ENCODE measurements at places on chromosomes 12 and 14.

DNA sequence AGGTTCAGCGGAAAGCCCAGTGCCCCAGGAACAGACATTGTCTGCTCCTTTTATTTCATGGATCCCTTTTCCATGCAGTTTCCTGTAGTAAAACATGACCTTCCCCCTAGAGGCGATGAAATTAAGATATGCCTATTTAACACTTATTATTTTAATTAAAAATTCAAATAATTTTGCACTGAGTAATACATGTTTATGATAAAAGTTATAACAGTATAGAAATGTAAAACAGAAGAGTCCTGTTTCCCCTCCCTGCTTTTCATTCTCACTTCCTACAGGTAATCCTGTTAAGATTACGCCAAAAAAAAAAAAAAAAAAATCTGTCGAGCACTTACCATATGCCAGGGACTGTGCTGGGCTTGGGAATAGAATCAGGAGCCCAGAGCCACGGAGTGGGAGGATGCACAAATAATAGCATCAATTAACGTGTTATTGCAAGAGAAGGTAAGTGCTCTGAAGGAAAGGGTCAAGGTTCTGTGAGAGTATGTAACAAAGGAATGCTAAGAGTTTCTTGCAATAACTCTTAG is 830 bp upstream of the LPCAT3 start:
- no peak for DNase-seq

DNA sequence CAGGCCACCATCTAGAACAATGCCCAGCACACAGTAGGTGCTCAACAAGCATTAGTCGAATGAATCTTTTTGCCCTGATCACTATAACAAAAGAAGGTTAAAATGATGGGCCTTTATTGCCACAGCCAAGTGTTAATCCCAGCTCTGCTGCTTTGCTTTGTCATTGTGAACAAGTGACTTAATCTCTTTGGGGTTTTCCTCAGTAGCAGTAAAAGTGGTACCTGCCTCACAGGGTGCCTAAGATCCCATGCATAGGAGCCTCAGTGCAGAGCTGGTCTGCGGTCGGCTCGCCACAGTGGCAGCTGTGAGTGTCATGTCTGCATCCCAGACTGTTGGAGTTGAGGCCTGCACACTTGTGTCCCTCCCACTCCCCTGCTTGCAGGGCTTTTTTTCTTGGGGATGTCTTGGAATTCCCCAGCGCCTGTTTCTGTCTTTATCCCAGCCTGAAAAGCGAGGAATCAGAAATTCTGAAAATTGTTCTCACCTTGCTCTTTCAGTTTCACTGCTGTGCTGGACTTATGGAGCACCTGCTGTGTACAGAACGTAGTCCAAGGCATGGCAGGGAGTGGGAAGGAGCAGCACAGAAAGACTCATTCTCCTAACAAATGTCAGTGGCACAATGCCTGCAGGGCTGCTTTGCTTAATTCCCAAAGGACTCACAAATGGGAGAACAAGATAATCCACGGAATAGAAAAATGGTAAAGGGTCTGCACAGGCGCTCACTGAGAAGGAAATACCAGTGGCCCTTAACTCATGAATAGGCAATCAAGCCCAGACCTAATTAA is 90.8 kb downstream of the EML1 start:
- DNase-seq = no peak

- no peak for DNase-seq
Observed at GRCh38 chr14:36900846-36901245, 239.2 kb downstream of the PAX9 start.

- no peak for DNase-seq
Observed at GRCh38 chr14:49598189-49598484, 603 bp upstream of the LRR1 start.

DNA sequence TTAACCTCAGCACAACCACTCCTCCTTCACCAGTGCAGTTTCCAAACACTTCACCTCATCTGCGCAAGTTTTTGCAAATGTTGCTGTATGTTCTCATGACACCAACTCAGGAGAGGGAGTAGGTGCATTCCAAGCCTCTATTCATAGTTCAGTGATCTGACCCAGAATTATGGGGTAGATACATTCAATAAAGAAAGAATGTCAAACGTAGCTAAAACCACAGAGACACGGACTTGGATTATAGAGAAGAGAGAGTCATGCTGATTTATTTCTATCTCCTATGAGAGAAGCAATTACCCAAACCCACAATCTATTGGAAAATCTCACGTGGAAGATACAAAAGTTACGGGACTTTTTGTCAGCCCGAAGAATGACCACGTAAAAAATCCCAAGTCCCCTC is 1006.0 kb upstream of the TMEM132C start:
- no peak for DNase-seq

DNA sequence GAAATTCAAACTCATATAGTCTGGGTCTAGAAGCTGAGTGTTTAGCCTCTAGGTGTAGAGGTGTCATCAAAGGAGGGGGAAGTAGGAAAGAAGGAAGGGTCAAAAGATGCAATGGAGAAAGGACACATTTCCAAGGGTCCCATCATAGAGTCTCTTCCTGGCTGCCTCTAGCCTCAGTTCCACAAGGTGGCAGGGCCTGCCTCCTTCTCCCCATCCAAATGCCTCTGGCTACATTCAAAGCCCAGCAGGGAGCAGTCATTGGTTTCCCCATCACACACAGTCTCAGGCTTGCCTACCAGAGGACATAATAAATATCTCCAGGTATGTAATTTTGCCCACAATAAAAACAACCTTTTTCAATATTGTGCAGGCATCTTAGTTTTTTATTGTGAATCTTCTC is 2.1 kb upstream of the CCT2 start:
- DNase-seq = peak; percentile 9

DNA sequence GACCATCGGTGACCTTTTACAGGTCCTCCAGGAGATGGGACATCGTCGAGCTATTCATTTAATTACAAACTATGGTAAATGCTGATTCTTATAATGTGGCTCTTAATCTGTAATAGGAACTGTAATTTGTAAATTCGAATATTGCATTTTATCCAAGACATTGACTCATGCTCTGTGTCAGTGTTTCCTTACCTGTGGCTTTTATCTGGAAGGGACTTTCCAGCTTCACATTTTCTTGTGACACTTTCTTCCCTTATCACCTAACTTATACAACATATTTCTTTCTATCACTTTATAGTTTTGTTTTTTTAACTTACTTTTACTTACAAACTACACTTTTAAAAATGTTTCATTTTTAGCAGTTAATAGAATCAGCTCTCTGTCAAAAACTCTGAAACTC is 14.8 kb downstream of the IRAK3 start:
- no peak for DNase-seq

- DNase-seq = no peak
Observed at GRCh38 chr12:19802915-19803314, 363.6 kb downstream of the AEBP2 start.

GRCh38 chr12:118328486-118329330 is 44.0 kb downstream of the TAOK3 start:
- no peak for DNase-seq

- DNase-seq = no peak
Observed at GRCh38 chr12:64173456-64173855, 48.6 kb downstream of the KICS2 start.

DNA sequence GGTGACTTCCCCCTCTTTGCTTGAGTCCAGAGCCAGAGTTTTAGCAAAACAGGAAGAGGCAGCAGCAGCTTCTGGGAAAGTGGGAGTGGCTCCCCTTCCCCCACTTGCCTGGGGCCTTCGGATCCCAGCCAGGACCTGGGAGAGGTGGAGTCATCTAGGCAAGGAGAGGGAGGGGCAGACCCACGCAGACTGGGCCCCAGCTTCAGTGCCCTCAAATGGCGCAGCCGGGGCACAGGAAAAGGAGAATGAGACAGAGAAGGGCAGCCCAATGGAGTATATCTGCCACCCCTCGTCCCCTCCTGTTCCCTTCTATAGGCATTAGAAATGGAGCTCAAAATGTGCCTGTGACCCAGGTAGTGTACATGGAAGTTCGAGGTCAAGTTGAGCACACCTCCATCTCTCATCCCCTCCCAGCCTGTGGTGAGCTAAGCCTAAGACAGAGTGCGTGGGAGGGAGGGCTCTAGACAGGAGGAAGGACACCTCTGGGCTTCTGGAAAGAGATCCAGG is 9.3 kb upstream of the HDAC7 start:
- DNase-seq = peak; percentile 68

DNA sequence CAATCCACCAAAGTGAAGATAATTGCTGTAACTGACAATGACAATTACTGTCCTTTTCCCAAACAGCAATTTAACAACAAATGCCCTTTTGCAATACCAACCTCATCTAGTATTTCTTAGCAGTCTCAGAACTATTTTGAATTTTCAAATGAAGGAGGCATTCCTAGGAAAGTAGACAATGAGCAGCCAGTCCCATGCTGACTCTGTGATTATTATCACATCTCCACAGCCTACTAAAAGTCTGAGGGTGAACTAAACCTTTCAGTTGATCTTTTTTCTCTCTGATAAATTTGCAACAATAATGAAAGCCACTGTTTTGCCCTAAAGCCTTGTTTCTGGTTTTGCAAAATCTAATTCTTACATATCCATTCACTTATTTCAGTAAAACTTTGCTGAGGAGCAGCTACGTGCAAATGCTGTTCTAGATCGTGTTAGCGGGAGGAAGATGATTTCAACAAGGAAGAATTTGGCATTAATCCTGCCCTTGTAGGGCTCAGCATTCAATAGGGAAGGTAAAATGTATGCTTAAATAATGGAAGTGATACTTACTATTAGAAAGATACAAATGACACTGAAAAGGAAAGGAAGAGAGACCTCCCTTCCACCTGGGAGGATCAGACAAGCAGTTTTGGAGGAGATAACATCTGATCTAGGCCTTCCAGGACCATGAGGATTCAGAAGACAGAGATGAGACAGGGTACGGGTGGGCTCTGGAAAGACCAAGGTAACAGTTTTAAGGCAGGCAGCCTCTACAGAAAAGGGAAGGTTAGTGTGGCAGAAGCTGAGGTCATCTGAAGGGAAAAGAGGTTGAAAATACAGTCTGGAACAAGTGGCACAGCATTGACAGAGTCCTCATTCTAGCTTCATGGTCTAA is 47.4 kb downstream of the SLC38A1 start:
- DNase-seq = peak; percentile 70

GRCh38 chr14:71632440-71632946 is 299.7 kb upstream of the RGS6 start:
- DNase-seq = no peak

DNA sequence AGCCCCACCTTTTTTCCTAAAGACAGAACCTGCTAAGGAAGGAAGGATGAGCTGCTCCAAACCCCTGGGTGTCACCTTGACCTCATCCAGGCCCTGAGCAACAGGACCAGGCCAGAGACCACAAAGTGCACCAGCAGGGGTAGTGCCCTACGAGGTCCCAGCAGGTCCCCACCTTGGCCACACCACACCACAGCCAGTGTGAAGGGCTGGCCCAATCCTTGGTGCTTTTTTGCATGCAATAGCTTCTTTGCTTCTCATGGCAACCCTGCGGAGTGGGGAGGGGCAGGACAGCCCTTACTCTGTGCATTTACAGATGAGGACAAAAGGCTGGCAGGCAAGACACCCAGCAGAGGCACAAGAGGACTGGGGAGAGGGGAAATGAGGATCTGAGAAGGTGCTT is 352.6 kb downstream of the BCL11B start:
- no peak for DNase-seq

DNA sequence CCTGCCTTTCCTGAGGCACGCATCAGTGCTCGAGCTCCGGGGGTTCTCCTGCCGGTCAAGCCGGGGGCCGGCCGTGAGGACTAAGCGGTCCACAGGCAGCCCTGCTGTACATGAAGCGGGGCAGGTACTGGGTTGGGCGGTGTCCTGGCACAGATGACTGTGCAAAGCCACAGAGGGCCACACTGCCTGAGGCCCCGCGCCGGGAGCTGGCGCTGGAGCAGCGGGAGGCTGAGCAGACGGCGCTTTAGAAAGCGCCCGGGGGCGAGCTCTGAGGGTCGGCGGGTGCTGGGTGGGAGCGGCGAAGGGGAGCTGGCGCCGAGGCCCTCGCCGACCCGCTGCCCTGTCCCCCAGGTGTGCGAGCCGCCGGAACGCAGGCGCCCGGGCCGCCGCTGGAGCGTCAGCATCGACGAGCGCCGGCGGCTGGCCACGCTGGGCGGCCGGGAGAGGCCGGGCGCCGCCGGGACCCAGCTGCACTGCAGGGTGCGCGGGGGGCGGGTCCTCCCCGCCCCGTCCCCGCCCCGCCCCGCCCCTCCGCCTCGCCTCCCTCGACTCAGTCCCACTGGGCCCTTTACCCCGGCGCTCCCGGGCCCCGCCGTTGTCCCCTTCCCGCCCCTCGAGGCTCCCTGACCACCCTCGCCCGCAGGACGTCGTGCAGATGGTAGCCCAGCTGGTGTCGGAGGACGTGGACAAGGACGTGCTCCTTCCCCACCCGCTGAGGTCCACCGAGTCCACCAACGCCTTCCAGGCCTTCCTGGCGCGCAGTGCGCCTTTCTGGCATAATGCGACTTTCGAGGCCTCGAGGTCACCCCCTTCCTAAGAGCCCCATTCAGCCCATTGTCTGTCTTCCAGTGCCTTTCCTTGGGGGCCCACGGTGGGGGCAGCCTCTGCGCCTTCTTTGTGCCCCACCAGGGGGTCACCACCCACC is 8.3 kb upstream of the MTA1 start:
- DNase-seq = peak; percentile 70

DNA sequence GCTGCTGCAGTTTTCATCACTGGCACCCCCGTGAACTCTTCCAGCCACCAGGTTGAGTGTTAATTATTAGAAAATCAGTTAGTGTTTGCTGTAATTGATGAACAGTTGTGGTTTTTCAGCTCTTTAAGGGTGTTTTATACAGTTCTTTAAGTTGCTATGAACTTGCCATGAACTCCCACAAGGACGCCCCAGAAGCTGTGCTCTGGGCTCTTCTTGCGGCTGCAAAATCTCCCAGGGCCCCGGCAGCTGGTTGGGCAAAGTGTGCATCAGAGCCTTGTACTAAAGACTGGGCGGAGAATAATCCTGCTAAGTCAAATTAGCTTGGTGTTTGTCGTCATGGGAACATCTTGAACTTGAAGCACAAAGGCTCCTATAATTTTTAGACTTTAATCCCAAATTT is 82.2 kb downstream of the EML1 start:
- DNase-seq = no peak

DNA sequence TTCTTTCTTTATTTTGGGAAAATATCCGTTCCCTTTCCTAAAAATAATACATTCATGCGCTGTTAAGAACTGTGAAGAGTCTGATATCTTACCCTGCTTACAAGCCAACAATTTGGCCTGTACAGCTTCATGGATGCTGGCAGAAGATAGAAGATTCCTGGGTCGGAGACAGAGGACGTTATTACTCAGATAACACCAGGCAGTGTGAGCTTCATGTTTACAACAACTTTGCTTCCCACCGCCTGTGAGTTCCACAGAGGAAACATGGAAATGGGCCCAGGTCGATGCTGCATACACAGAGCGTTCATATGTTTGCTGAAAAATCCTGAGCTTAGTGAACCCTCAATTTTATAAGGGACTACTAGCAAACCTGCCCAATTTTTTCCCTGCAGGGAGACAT is 705.6 kb upstream of the SEL1L start:
- DNase-seq = no peak

- no peak for DNase-seq
Observed at GRCh38 chr12:27469176-27469736, 22.7 kb downstream of the SMCO2 start.

- no peak for DNase-seq
Observed at GRCh38 chr12:66925083-66925482, 246.2 kb upstream of the GRIP1 start.

- DNase-seq = no peak
Observed at GRCh38 chr12:124477107-124477915, 90.1 kb downstream of the NCOR2 start.

- peak; percentile 55 for DNase-seq
Observed at GRCh38 chr12:29710104-29710503, 73.6 kb downstream of the TMTC1 start.

Data from astrocyte of the hippocampus (primary cell).